ENCODE measurements at places on chromosomes 1 and 21.

DNA sequence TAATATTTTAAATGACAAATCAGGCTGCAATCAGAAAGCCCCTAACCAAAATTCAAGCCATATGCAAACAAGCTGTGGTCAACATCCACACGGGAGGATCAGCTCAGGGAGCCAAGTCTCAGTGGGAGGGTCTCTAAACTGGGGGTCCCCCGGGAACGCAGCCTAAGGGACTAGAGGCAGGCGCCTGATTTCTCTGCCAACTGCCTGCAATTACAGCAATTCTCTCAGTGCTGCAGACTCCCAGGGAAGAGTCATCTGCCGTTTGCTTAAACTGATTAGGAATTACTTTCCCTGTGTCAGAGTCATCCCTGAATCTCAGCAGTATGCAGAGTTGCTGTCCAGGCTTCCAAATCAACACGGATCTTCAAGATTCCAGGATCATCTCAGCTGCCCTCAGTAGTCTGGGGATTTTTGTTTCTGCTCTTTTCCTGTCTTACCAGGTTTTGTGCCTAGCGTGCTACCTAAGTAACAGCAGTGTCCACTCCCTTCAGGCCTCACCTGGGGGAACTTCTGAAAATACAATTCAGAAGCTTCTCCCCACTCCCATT lies 247.8 kb downstream of the RRAGC start:
- DNase-seq, result no peak

- peak; percentile 79 for DNase-seq
Measured at GRCh38 chr1:109643385-109644230, 12.3 kb upstream of the GSTM4 start.

DNA sequence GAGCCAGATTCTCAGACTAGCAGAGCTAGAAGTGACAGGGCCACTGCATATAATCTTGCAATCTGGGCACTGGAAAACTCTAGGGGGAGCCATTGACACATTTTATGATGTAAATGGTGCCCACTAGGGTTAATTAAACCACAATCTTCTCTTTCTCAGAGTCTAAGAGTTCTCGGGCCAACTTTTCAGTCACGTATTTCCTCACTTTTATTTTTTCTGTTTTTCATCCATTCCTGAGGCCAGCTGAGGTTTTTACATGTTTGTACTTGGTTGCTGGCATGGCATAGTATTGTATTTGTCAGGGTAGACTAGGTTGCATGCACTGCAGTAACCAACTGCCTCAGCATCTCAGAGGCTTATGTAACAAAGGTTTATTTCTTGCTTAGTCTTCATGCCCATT lies 138.2 kb downstream of the ZNF326 start:
- DNase-seq, result no peak

GRCh38 chr1:103371234-103371633 lies 154.3 kb upstream of the RNPC3 start:
- DNase-seq, result no peak

DNA sequence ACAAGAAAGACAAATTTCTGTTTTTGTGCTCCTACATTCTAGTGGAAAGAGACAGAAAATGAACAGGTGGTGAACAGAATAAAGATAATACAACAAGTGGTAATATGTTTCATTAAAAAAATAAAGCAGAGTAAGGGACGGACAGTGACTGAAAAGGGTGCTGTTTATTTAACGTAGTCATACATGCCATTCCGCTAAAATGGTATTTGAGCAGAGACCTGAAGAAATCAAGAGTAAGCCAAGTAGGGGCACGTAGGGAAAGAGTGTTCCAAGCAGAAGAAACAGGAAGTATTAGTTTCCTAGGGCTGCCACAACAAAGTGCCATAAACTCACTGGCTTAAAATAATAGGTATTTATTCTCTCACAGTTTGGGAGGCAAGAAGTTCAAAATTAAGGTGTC lies 65.6 kb upstream of the KCTD3 start:
- no peak for DNase-seq

GRCh38 chr1:17725084-17725719 lies 29.9 kb upstream of the ACTL8 start:
- DNase-seq, result no peak

GRCh38 chr1:86507935-86508582 lies 38.8 kb upstream of the CLCA4 start:
- no peak for DNase-seq
